ENCODE measurements at places on chromosomes 2 and 18.
A peak's percentile ranks its signal among the peaks of the same experiment; 100 is the strongest.

DNA sequence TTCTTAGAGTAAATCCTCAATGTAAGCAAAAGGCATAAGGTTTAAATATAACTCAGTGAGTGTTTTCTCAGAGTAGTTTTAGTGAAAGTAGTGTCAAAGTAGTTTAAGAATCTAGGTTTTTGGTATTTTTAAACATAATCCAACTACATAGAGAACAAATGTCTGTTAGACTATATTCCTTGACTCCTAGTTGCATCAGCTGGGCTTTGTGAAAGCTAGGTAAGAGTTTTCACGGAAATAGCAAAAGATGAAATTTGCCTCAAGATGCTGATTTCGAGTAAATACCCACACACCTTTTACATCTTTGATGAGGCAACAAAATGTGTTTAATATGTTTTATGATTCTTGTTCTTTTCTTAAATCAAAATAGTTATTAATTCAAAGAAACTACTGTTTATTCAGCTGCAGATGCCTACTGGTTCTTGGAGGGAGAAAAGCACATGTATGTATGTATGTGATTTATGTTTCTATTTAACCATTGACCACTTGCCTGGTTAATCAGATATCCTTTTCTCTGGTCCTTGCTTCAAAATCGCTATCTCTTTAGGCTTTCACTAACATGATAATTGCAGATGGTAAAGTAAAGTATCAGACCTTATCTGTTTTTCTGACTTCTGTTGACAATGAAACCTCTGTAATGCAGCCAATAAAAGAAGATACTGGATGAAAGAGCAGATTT, 117.4 kb upstream of the NOSTRIN start:
- DNase-seq = no peak

DNA sequence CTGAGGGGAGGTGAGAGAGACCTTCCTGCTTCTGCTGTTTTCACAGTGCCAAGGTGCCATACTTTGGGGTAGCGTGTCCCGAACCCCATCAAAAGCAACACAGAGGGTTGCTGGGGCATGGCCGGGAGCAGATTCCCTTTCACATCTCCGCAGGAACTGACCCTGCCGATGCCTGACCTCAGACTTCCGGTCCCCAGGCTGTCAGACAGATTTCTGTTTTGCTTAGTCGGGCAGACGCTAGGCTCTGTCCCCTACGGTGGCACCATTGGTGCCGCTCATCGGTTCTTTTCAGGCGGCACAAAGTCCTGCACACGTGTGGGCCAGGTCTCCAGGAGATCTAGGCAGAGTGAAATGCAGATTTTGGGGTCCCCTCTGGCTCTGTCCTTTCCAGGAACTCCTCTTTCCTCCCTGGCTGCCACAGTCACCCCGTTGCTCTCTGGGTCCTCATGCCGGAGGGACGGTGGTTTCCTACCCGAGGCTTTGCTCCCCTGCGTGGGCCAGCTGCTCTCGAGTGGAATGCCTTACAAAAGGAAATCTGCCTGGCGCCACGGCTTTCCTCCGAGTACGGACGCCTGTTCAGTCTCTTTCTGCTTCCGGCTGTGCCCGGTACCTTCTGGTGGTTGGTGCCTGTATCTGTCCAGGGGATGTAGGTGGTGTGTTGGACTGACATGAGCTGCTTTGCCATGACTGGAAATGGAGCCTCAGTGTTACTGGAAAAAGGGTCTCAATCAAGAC, 39.3 kb downstream of the RTP5 start:
- DNase-seq = no peak

- DNase-seq = no peak
These were observed 42.5 kb downstream of the CNGA3 start for GRCh38 chr2:98388601-98389250.

DNA sequence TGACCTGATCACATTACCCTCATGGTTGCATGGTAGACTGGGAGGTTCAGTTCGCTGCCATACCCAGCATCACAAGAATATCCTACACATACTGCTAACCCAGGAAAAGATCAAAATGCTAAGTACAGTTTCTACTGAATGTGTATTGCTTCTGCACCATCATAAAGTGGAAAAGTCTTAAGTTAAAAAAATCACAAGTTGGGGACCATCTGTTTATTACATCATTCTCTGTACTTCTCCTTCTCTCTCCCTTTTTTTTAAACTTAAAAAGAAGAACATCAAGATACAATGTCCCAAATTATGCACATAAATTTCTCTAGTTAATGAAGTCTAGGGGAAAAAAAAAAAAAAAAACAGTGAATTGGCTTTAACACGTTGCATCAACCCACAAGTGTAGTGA, 43.3 kb downstream of the NBAS start:
- DNase-seq = no peak

DNA sequence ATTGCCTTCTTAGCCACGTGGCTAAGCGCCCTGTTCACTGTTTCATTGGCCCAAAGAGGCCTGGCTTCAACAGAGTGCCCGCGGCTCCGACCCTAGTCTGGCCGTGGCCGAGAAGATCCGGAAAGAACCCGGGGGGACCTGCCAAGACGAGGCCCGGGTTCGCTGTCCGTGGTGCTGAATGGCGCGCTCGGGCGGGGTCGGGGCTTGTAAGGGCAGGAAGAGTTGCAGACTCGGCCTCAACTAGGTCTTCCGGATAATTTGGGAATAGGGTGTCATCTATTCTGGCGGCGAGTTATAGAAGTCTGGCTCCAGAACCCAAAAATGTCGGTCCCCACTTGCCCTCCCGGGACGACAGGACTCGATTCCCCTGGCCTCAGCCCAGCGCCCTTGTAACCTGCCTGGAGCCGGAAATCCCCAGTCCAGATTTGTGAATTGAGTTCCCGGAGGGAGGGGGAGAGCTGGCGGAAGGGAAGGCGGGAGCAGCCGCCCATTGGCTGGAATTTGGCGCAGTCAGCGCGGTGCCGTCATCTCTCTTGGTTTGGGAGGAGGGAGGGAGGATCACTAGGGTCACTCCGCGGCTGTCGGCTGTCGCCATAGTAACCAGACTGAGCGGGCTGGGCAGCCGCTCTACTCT, 3.5 kb downstream of the CDK5R2 start:
- peak; percentile 50 for DNase-seq

DNA sequence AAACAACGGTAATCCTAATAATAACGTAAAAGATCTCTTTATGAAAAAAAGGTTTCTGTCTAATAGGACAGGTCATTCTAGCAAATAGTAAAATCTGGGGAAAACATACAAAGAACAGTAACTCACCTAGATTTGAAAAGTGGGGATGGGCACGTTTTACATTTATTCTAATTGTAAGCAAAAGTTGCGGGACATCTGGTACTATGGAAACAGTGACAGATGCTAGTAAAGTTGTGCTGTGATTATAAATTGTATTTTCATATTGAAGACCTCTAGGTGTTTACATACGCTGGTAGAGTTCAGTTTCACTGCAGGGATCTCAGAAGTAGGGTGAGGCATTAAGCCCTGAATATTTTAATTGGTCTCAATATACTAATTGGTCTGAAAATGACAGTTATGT, 422.5 kb downstream of the DPP10 start:
- no peak for DNase-seq

DNA sequence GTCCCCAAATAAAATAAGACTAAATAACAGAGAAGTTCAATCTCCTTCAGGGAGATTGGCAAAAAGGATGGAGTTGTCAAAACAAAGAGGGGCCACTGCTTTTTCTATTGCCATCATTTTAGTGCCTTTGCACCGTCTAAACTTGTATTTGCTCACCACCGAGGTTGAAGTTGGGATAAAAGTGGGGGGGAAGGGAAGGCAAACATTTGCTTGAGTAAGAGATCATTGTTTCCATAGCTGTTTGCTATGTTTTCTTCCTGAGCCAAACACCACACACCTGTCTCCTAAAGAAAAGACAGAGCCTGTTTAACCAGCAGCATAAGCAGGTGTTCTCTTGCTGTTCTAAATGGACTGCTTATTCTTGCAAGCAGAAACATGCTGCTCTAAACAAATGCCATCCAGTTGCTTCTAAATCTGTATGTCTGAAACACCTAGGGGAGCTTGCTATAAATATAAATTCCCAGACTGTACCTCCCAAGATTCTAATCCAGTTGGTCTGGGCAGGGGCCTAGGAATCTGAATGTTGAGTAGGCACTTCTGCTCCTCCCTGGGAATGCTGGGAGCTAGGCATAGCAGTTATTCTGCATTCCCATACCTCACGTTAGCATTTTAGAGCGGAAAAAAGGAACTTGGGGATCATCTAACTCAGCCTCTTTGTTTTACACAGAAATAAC, 179.4 kb upstream of the ARL4C start:
- no peak for DNase-seq

- DNase-seq = no peak
These were observed 204.2 kb downstream of the BABAM2 start for GRCh38 chr2:28094739-28095138.

GRCh38 chr18:59376351-59376935, 17.4 kb upstream of the LMAN1 start:
- no peak for DNase-seq

DNA sequence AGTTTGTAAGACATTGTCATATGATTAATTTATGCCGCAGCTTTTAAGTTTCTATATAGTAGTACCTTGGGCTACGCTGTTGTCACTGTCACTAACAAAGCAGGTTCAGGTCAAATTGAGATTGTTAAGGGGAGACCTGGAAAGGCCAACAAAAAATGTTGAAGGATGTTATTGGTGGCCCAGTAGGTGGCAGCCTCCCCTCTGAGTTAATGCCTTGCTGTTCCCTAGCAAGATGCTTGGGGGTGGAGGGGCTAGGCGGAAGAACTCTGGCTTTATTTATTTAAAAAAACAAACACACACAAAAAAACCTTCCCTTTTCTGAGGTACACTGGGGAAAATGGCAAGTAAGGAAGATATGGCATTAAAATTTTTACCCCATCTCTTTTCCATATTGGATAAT, 128.3 kb upstream of the ATP5MC3 start:
- no peak for DNase-seq

GRCh38 chr2:22838461-22838860, 546.5 kb upstream of the KLHL29 start:
- no peak for DNase-seq

DNA sequence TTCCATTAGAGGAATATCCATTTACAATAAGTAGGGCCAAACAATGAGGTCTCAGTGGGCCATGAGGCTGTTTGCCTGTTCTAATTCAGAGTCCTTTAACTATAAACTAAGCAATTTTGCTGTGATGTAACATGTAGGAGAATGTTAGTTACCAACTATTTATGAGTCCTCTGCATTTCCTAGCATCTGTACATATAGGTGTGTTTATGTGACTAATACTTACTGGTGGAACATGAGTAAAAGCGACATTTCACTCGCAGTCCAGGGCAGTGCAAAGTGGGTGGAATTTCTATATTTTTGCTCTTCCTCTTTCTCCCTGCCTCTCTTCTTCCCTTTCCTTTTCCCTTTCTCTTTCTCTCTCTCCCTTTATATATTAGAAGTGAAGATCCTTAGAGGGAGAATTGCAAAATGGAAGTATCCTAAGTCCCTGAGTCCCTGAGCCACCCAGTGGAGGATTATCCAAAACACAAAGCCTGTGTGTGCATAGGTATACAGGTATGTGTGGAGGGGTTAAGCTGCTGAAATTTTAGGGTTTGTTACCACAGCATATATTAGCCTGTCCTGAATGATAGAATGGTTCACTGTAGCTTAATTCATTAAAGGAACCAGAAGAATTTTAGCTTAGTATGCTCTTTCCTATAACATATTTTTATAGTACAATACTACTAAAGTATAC, 487.0 kb upstream of the FANCL start:
- no peak for DNase-seq

- DNase-seq = no peak
These were observed 158.1 kb downstream of the RBM43 start for GRCh38 chr2:151103551-151103950.

- DNase-seq = no peak
These were observed 236.7 kb downstream of the PRKCE start for GRCh38 chr2:45888167-45888566.

DNA sequence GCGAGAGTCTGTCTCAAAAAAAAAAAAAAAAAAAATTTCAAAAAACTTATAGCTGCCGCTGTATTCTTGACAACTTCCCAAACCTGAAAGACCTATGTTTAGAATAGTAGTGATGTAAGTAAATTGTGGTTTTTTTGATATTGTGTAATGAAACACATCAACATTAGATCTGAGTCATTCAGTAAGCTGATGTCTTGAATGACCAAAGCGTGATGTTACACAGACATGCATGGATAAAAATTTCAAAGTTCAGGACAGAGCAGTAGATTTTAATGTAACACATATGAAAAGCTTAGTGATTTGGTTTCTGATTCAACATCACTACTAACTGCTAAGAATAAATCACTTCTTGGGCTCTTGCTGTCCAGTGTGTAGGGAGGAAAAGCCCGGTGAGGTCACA, 69.3 kb upstream of the MEX3C start:
- DNase-seq = no peak

DNA sequence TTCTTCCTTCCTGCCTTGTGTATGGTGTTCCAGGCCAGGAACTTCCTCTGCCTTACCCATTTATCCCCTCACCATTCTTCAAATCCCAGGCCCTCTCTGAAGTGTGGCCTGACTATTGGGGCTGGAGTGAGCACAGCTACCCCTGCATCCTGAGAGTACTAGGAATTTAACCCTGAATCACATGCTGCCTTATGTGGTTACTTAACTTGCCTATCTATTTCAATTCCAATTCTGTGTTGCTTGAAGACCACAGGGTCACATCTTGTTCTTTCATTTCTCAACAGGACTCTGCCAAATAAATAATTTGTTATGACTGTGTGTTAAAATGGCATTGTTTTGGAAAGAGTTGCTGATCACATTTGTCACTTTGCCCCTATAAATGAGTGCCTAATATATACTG, 108.6 kb downstream of the CERS6 start:
- no peak for DNase-seq

DNA sequence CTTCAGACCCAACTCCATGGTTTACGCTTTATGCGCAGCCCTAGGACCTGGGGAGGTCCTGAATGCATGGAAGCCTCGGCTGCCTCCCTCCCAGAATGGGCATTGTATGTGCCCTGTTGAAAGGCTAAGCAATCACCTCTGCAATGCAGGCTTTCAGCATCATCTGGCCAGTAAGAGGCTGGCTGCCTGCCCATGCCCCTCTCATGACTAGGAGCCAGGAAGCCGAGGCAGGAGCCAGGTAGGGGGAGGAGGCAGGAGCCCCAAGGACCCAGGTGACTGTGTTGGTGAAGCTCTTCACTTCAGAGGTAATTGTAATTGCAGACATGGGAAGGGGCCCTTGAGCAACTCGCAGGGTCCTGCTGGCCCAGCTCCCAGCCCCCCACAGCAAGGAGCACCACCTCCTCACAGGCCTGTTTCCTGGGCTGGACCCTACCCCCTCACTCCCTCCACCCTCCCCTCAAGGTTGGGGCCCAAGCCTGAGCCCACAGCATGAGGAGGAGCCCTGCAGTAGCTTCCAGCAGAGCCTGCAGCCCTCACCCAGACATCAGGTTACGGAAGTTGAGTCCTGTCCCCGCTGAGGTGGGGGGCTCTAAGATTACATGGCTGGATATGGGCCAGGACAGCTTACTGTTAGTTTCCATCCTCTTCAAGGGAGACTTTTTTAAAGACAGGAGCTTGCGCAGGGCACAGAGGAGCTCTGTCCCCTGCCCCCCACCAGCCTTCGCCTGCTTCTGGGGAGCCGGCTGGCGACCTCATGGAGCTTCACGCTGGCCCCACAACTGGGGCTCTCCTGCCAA, 21.9 kb downstream of the CRACDL start:
- no peak for DNase-seq

- no peak for DNase-seq
These were observed 118.2 kb downstream of the PHLPP1 start for GRCh38 chr18:62833494-62833893.

Measured in activated CD4-positive, alpha-beta T cell treated with anti-CD3 and anti-CD28 coated beads for 4 hours (primary cell).